ENCODE measurements at places on chromosomes 13 and 19. TPM values are rescaled to one million over a fixed set of nuclear protein-coding genes. Genes with fewer than 3 reads are reported as not detected.

Gene ATP4B
- not detected for total RNA-seq

Gene TMC4
- total RNA-seq: 22.6 TPM

Gene ZNF177
- total RNA-seq: 0.08 TPM

Gene ADAMTSL5
- 11.0 TPM for total RNA-seq

Gene NPAS1
- 0.46 TPM for total RNA-seq

Gene GPI
- total RNA-seq: 219 TPM

Gene TMEM145
- not detected for total RNA-seq

Gene ZNF506
- total RNA-seq: 10.6 TPM

Gene POLR2E
- total RNA-seq: 125 TPM

Data from hair follicular keratinocyte (primary cell).